ENCODE measurements at places on chromosomes 5 and 9. TPM values are rescaled to one million over a fixed set of nuclear protein-coding genes. Genes with fewer than 3 reads are reported as not detected.

Gene SH3PXD2B
- 0.25 TPM for total RNA-seq

Gene PDLIM7
- 56.6 TPM for total RNA-seq

Gene ZNF366
- total RNA-seq = not detected

Gene LRRC70
- 0.95 TPM for total RNA-seq

Gene OBP2B
- not detected for total RNA-seq

Gene CBY3
- total RNA-seq = 0.68 TPM

Gene FABP6
- total RNA-seq = not detected

Gene CDKN2B
- total RNA-seq = 3.4 TPM

Gene DPYSL3
- not detected for total RNA-seq

Gene INSL4
- total RNA-seq = not detected

Gene GBA2
- 45.8 TPM for total RNA-seq

Gene CARTPT
- not detected for total RNA-seq

Gene NUTM2G
- total RNA-seq = not detected

Gene CDX1
- total RNA-seq = not detected

Gene PDE8B
- total RNA-seq = 0.05 TPM

Gene ITK
- total RNA-seq = 249 TPM

Gene DROSHA
- 61.0 TPM for total RNA-seq

Gene AGXT2
- not detected for total RNA-seq

Gene C5orf22
- 29.7 TPM for total RNA-seq

All from activated CD4-positive, alpha-beta memory T cell treated with anti-CD3 and anti-CD28 coated beads, Interleukin-2, amount 10 ng/mL, durations not matched to agents 7 days and 5 days (primary cell).